ENCODE measurements at places on chromosomes 6 and 20. TPM values are rescaled to one million over a fixed set of nuclear protein-coding genes. Genes with fewer than 3 reads are reported as not detected.
A peak's percentile ranks its signal among the peaks of the same experiment; 100 is the strongest.

- no peaks in the 10 kb centered on the region for H3K27me3 ChIP-seq
- no peaks in the 10 kb centered on the region for H3K4me1 ChIP-seq
Observed at GRCh38 chr20:19582782-19583181, 175.3 kb upstream of the RIN2 start.

CST4 gene
- not detected for total RNA-seq

GRCh38 chr6:161058741-161059140 lies 67.2 kb downstream of the MAP3K4 start:
- DNase-seq, result no peak
- H3K36me3 ChIP-seq, result no peaks in the 10 kb centered on the region
- H3K27me3 ChIP-seq, result no peaks in the 10 kb centered on the region
- no peak overlapping the region for H3K4me3 ChIP-seq
- no peaks in the 10 kb centered on the region for H3K4me1 ChIP-seq
- no peak overlapping the region for H3K27ac ChIP-seq

DNA sequence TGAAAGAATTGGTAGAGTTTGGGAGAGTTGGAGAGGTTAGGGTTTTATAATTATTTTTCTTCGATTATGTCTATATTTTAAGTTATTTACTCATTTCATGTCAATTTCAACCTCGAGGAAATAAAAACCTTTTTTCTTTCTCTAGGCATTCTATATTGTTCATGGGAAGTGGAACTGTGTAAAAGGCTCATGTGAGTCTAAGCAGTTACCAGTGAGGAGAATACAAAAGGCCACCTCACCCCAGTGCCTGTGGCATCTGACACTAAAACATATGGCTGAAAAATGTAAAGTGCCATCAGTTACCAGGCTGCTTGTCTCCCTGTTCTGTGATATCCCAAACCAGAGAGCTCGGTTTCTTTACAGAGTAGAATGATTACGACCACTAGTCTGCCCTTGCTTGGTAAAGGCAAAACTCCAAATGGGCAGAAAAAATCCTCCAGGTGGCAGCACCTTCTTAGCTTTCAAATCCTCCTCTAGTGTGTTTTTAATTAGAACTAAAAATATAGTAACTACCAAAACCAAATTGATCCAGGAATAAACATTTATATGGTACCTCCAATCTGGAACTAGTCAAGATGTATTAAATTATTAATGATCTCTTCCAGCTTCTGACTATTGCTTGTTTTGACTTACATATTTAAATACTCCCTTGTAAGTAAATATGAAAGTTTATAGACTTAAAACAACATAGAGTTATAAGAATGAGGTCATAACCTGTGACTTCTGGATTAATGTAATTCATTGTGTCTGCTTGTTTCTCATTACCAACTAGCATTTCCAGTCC lies 122.6 kb upstream of the MCHR2 start:
- H3K4me3 ChIP-seq, result no peak overlapping the region
- H3K4me1 ChIP-seq, result no peaks in the 10 kb centered on the region
- H3K27ac ChIP-seq, result no peak overlapping the region
- no peak for DNase-seq
- H3K27me3 ChIP-seq, result no peaks in the 10 kb centered on the region

DNA sequence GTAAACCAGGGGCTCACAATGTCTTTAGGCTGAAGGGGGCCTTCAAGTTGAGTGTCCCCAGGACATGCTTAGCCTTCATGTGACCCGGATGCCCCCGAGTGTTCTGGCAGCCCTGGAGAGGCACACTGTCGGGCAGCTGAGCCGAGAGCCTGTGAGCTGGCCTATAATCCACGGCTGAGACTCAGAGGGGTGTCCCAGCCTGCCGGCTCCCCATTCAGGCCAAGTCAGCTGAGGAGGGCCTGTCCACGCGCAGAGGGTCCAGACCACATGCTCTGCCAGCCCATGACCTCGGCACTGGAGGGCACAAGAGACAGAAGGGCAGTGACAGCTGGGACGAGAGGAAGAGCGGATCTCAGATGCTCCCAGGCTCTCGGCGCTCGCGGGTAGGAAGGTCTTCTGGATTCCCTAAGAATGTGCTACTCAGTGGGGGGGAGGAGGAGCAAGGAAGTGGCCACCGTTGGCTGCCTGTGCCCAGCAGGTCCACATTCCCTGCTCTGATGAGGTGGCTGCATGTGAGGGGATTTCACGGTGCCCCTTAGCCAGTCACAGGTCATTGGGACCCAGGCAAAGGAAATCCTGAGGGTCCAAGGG lies 224.7 kb downstream of the NRN1 start:
- no peak for DNase-seq
- H3K36me3 ChIP-seq, result no peaks in the 10 kb centered on the region
- no peak overlapping the region for H3K4me3 ChIP-seq
- no peaks in the 10 kb centered on the region for H3K27me3 ChIP-seq

C6orf141 gene
- total RNA-seq, result 0.75 TPM

GRCh38 chr6:139944976-139945375 lies 570.5 kb upstream of the CITED2 start:
- H3K4me3 ChIP-seq, result no peak overlapping the region

ANKRD66 gene
- total RNA-seq, result not detected

GRCh38 chr6:3385660-3386151 lies 71.1 kb downstream of the SLC22A23 start:
- H3K27ac ChIP-seq, result peak overlapping the region; percentile 4
- DNase-seq, result no peak
- no peak overlapping the region for H3K4me3 ChIP-seq
- H3K27me3 ChIP-seq, result no peaks in the 10 kb centered on the region
- H3K36me3 ChIP-seq, result no peaks in the 10 kb centered on the region

DNA sequence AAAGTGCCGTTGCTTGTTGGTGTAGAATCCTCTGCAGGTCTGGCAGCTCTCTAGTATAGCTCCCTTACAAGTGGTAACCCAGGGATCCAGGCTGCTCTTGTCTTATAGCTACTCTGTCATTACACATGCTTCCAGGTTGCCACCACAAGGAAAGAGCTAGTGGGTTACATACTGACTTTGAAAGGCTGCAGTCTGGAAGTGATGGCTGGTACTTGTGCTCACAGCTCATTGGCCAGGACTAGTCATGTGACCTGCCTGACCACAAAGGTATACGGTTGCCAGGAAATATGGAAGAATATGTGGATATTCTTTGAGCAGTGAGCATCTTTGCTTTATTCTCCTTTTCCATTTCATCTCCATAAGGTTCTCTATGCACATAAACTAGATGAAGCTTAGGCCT lies 46.0 kb downstream of the RREB1 start:
- no peak overlapping the region for H3K27ac ChIP-seq
- no peaks in the 10 kb centered on the region for H3K36me3 ChIP-seq
- no peaks in the 10 kb centered on the region for H3K27me3 ChIP-seq
- peak; percentile 9 for DNase-seq
- H3K4me1 ChIP-seq, result peaks cover 68% of the 10 kb centered on the region

NFATC2 gene
- 8.6 TPM for total RNA-seq

- no peaks in the 10 kb centered on the region for H3K27me3 ChIP-seq
- H3K4me3 ChIP-seq, result no peak overlapping the region
- H3K4me1 ChIP-seq, result no peaks in the 10 kb centered on the region
- peaks cover 55% of the 10 kb centered on the region for H3K36me3 ChIP-seq
- no peak overlapping the region for H3K27ac ChIP-seq
Observed at GRCh38 chr6:110999634-111000270, 17.9 kb downstream of the RPF2 start.

DNA sequence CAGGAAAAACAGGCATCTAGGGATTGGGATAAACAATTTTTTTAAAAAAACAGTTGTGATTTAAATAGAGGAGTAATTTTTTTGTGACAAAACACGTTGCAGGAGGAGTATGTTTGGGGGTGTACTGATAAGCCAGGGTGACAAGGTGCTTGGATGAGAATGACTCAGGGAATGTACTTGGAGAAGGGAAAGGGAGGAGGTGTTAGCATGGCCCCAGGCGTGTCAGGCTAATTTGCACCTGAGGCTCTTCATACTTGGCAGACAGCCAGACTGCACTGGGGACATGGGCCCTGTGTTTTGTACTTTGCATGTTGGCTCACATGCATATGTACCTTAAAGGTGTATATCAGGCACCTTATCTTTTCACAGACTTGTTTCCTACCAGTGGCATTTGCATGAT lies 22.8 kb downstream of the PANK2 start:
- DNase-seq, result peak; percentile 56
- no peaks in the 10 kb centered on the region for H3K4me1 ChIP-seq
- H3K27ac ChIP-seq, result peak overlapping the region; percentile 49
- H3K4me3 ChIP-seq, result no peak overlapping the region
- H3K27me3 ChIP-seq, result no peaks in the 10 kb centered on the region
- H3K36me3 ChIP-seq, result peaks cover 60% of the 10 kb centered on the region
